ENCODE measurements at places on chromosomes 7 and 10.

DNA sequence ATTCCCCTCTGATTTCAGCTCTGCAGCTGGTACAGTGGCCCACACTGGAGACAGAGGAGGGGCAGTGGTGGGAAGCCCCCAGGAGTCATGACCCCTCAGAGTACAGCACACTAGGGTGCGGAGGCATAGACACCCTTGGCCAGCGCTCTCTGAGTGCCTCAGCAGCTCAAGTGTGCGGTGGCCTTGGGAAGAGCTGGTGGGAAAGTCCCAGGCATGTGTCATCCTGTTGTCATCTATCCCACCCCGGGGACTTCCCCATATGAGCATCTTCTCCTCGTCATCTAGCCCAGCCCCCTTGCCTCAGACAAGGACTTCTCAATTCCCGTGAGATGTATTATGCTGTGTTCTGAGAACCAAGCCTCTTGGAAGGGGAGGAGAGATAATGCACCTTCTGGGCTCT lies 15.6 kb upstream of the PPIF start:
- DNase-seq, result peak; percentile 49

DNA sequence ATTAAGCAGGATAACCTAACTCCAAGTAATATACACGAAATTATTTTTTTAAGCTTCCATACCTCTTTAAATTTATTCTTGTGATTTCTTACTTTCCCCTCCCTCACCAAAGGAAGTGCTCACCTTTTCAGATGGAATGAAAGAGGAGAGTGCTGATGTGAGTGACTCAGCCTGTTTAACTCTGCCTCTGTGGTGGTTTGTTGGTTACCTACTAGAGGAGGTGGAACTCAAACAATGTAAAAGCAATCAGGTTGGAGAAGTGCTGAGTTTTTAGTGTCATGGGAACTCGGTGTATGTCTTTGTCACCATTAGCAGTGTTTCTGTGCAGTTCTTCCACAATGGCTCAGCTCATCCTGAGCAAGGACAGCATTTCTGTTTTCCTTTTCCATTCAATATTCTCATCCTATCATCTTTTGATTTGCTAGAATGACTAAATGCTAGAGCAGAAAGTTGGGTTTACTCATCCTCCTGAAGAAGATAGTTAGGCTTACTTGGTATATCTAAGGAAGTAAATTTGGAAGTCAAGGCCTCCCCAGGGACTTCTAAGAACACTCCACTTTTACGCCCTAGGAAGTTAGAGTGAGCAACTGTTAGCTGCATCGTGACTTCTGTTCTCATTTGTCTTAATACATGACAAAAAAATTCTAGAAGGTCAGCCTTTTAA lies 6.0 kb downstream of the ADD3 start:
- no peak for DNase-seq

- DNase-seq, result no peak
These were observed 176.5 kb upstream of the CCDC6 start for GRCh38 chr10:60082744-60083344.

DNA sequence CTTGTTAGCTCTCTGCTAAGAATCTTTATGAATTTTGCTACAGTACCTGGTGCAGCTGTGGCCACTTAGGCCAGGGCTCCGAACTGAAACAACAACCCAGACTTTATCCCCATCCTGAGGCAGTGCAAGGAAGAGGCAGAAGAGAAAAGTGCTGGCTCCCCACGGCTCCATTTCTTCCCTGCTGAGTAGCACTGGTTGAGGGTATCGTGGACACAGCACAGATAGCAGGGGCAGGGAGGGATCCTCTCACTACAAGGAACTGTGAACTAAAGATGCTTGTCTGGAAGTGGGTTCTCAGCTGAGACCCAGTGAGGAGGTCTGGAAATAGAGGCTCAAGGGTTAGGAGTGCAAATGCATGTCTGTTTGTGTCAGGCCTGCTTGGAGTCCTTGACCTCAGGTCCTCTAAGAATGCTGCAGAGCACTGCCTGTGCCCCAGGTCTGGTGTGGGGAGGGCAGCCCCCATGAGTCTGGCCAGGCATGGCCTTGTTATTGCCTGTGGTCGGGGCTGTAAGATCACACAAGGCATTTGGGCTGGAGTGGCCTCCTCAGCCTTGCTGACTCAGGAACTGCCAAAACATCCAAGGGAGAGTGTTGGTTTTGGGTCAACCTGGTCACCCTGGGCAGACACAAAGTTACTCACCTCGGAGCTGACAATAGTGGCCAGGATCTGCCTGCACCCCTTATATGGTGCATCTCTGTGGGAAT lies 58.1 kb downstream of the DMBT1 start:
- DNase-seq, result no peak

- no peak for DNase-seq
These were observed 142.3 kb downstream of the VPS50 start for GRCh38 chr7:93374345-93374940.

- DNase-seq, result no peak
These were observed 125.4 kb upstream of the BET1 start for GRCh38 chr7:94129443-94130140.

DNA sequence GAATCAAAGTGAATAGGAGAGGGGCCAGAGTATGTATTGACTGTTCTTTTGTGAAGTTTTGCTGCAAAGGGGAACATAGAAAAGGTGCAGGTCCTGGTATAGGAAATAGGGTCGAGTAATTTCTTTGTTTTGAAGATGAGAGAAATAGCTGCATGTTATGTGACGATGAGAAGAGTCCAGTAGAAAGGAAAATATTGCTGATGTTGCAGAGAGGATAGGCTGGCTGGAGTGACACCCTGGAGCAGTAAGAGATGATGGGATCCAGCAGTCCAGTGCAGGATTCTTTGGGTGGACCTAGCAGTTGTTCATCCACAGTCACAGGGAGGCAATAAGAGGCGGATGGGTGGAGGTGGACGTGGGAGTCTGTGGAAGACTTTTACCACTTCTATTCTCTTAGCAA lies 2.1 kb upstream of the BMS1 start:
- no peak for DNase-seq

GRCh38 chr7:99897322-99898022 lies 20.6 kb upstream of the OR2AE1 start:
- no peak for DNase-seq

- DNase-seq, result no peak
These were observed 8.6 kb downstream of the CTBP2 start for GRCh38 chr10:125151553-125152449.

DNA sequence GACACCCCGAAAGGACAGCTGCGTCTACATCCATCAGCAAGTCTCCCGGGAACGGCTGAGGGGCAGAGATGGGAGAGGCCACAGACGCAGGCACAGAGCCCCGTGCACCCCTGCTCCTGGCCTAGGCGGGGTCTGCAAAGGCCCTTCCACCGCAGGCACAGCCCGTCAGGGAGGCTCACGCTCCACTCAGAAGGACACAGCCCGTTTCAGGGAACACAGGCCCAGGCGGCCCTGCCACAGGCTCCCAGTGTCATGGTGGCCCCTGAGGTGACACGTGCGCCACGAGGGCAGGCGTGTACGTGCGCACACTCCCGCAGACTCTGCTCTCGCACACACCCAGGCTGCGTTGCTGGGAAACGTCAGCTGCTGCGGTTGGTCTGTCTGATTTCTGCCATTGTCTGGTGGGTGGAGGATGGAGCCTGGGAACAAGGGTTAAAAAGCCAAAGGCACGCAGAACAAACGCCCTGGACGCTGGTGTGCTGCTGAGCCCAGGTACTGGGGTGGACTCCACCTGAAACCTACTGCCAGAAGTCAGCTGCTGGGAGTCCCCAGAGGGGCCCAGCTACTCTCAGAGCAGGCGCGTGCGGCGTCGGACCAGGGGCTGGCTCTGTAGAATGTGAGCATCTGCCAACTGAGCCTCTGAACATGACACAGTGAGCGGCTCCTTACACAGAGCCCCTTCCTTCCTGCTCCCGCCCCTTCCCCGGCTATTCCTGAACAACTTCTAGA lies 13.1 kb downstream of the GPER1 start:
- no peak for DNase-seq

- DNase-seq, result no peak
These were observed 128.7 kb upstream of the CXCL12 start for GRCh38 chr10:44513591-44513990.

DNA sequence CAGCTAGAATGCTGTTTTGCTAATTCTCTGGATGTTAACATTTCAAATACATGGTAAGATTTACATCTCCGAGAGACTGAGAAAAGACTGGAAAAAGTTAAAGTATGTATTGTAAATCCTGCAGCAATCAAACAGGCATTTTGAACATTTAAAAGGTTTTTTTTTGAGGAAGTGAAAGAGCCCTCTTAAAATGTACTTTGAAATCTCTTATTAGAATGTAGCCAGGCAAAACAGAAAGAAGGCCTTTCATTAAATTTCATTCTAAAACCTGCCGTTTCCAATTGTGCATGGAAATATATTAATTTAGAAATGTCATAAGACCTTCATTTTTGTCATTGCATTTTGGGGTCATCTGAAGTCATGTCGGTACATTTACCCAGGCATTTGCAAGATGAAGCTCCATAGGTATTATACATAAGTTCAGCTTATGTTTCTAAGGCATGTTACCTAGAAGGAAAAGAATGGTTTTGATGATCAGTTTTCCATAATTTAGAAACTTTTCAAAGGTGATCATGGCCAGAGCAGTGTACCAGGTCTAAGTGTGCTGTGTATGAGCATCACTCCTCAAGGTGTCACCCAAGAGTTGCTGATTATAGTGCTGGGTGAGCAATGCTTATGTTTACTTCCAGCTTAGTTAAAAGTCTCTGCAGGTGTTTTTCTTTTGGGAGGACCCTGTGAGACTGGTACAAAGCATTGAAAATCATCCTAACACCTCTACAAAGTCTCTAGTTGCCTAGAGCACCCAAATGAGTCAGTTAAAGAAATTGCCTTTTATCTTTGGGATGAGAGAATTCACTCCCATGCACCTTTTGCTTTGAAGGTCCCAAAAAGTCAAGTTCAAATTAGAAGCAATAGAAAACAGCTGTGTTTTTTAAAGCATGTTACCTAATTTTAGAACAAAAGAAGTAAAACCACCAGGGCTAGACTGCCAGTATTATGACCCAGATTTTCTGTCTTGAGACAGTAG lies 7.1 kb downstream of the ZNF736 start:
- no peak for DNase-seq

- no peak for DNase-seq
These were observed 70.5 kb downstream of the ITGB1 start for GRCh38 chr10:32887481-32887880.

GRCh38 chr7:134473861-134474291 lies 15.0 kb upstream of the AKR1B1 start:
- no peak for DNase-seq

- no peak for DNase-seq
These were observed 44.6 kb upstream of the NAMPT start for GRCh38 chr7:106329408-106329807.

- DNase-seq, result no peak
These were observed 138.3 kb upstream of the ADCY1 start for GRCh38 chr7:45435846-45436245.

DNA sequence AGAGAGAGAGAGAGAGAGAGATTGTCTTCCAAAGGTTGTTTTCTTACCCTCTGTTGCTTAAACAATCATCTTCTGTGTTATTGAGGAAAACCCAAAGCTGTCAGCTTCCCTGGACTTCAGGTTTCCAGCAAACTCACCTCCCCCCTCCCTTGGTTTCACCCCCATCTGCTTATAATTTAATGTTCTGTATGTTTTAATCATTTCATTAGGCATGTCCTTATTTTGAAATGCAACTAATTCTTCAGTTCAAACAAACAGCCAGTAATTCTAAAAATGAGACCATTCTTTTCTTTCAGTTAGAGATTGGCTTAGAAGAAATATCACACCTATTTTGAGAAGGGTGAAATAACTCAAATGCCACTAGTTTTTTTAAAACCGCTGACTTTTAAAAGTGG lies 102.9 kb downstream of the FAM204A start:
- DNase-seq, result no peak

DNA sequence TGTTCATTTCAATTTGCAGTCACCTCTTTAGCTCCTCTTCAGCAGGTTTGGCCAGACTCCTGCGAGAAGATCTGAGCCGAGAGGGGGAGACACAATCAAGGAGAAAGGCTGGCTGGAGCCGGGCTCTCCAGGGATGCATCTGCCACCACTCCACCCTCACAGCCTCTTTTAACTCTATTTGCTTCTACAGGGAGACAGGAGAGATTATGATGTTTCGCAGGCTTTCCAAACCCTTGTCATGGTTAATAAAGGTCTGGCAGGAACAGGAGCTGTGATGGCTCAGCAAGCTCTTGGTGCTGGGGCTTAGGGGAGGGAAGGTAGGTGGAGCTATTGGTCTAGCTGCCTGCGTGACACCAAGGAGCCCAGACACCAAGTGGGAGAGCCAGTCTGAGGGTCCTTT lies 448.1 kb upstream of the PODXL start:
- no peak for DNase-seq

DNA sequence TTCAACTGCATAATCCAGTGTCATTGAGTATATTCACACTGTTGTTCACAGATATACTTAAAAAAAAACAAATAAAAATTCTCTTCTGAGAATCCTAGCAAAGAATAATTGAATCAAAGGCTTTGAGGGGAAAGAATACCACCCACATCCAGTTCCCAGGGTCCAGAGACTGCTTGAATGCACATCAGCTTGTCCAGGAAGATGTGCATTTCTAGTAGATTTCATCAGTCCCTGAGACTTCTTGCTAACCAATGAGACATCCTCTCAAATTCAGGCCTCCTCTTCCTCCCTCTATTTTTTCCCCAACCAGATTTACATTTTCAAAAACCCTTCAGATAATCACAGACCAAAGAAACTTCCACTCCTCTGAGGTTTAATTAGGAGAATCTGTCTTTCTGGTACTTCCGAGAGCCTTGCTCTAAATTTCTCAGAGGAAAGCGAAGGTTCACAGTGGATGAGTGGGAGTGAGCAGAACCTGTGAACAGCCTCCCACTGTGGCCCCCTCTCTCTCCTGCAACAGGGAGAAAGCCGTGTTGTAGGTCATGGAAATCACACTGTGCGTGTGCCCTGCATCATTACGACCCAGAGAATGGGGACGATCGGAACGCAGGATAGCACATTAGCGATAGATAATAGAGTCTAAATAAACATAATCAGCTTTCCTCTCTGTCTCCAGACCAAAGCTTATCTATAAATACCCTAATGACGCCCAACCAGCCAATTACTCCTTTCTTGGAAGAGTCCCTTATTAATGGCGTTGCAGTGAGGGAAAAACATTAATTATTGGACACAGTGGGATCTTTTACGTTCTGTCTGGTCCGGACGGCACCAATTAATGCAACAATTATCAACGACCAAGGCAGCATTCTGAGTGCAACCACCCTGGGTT lies 212.5 kb downstream of the EMX2 start:
- DNase-seq, result no peak

GRCh38 chr7:25073451-25073850 lies 51.6 kb downstream of the CYCS start:
- no peak for DNase-seq

DNA sequence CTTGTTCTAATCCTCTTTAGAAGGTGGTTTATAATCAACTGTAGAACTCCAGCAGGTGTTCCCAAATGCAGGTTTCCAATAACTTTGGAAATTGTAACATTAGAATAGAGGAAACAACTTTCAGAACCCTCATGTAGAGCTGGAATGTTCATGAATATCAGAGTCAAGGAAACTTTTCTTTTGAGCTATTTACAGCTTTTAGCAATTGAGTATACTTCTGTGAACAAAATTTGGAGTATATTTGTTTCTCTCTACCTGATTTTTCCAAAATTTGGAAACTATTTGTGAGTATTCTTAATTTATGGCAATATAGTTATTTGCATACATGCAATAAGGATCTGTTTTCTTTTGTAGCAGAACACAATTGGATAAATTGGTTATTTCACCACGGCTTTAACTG lies 2.8 kb upstream of the CFAP43 start:
- DNase-seq, result no peak
